ENCODE measurements at places on chromosomes 7 and 10. TPM values are rescaled to one million over a fixed set of nuclear protein-coding genes. Genes with fewer than 3 reads are reported as not detected.

Gene SPDYE8
- not detected for total RNA-seq

Gene LLCFC1
- not detected for total RNA-seq

Gene FEZF1
- total RNA-seq, result not detected

Gene HABP2
- total RNA-seq, result not detected

Gene PIP
- total RNA-seq, result not detected

Gene GPR22
- total RNA-seq, result not detected

Gene PDZD7
- 1.6 TPM for total RNA-seq

Gene RAMP3
- 0.58 TPM for total RNA-seq

Gene CPA4
- 8.4 TPM for total RNA-seq

Gene HMX2
- total RNA-seq, result not detected

Gene STEAP2
- 37.7 TPM for total RNA-seq

Gene ANKRD2
- total RNA-seq, result 0.50 TPM

Gene NUTM2B
- 1.2 TPM for total RNA-seq

Gene SPDYE5
- total RNA-seq, result not detected

Gene SORCS1
- total RNA-seq, result not detected

Gene BRAT1
- total RNA-seq, result 31.4 TPM

Gene SFMBT2
- total RNA-seq, result 5.2 TPM

Gene NACAD
- total RNA-seq, result 5.0 TPM

Gene TMEM178B
- under 0.01 TPM for total RNA-seq

Gene OR2A7
- 0.33 TPM for total RNA-seq

Gene FFAR4
- total RNA-seq, result not detected

Gene FOXI2
- not detected for total RNA-seq

Gene ANK3
- total RNA-seq, result 4.5 TPM

Gene PNLIP
- total RNA-seq, result not detected

Gene CPEB3
- total RNA-seq, result 0.66 TPM

Gene TNS3
- 27.5 TPM for total RNA-seq

Gene CNPY4
- total RNA-seq, result 37.7 TPM

Gene TRIM50
- not detected for total RNA-seq

Gene MSRB2
- total RNA-seq, result 13.8 TPM

Gene EPHA1
- total RNA-seq, result under 0.01 TPM

Gene ZNF365
- 3.8 TPM for total RNA-seq

Gene CADPS2
- total RNA-seq, result 29.1 TPM

Gene PRKG1
- total RNA-seq, result 50.4 TPM
